ENCODE measurements at places on chromosomes 11 and 22.

DNA sequence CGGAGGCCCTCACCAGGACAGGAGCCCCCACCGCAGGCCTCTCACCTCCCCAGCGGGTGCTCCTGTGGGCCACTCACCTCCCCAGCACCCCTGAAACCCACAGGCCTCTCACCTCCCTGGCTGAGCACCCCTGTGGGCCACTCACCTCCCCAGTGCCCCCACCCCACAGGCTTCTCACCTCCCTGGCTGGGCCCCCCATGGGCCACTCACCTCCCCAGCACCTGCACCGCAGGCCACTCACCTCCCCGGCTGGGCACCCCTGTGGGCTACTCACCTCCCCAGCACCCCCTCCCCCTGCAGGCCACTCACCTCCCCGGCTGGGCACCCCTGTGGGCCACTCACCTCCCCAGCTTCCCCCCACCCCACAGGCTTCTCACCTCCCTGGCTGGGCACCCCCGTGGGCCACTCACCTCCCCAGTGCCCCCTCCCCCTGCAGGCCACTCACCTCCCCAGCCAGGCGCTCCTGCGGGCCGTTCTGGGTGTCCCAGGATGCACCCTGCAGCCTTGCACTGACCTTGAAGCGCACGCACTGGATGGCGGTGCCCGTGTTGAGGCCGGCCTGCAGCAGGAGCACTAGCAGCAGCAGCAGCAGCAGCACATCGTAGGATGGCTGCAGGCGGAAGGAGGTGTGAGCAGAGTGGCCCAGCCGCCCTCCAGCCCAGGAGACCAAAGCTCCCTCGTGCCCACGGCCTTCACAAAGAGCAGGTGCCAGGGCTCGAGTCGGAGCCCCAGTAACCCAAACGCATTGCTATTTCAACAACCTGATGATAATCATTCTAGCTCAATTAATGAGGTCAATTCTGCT is 5.7 kb upstream of the TTLL8 start:
- DNase-seq: no peak

- DNase-seq: no peak
Observed at GRCh38 chr22:43100225-43100624, 10.3 kb upstream of the BIK start.

DNA sequence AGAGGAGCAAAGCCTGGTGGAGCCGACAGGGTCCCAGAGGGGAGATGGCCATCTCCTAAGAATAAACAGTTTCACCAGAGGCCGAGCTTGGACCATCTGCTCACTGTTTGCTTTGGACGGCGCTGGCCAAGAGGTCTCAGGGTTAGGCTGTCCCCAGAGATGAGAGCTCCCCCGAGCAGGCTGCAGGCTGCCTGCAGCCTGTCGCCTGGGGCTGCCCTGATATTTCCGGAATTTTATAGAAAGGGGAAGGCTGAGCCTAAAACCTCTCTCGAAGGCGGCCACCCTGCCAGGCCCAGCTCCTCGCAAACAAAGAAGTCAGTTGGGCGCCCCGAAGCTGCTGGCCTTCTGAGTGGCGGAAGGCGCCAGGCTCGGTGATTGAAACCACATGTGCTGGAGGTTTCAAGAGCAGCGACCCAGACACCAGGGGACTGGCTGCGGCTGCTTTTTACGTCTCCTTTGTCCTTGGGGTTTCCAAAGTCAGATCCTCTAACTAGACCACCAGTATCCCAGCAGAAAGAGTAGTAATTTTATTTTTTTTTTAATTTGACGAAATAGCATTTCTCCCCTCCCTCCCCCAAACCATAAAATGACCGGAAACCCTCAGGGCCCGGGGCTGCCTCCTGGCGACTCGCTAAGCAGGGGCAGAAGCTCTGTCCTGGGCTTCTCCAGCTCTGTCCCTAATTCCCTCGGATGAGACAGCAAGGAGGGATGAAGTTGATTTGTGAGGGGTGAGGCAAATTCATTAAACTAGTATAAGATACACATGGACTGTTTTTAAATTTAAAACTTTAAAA is 57.4 kb downstream of the CLMP start:
- peak; percentile 27 for DNase-seq

GRCh38 chr22:19674929-19675253 is 39.4 kb upstream of the SEPTIN5 start:
- no peak for DNase-seq

GRCh38 chr11:13327421-13327820 is 49.8 kb downstream of the BMAL1 start:
- DNase-seq: no peak

DNA sequence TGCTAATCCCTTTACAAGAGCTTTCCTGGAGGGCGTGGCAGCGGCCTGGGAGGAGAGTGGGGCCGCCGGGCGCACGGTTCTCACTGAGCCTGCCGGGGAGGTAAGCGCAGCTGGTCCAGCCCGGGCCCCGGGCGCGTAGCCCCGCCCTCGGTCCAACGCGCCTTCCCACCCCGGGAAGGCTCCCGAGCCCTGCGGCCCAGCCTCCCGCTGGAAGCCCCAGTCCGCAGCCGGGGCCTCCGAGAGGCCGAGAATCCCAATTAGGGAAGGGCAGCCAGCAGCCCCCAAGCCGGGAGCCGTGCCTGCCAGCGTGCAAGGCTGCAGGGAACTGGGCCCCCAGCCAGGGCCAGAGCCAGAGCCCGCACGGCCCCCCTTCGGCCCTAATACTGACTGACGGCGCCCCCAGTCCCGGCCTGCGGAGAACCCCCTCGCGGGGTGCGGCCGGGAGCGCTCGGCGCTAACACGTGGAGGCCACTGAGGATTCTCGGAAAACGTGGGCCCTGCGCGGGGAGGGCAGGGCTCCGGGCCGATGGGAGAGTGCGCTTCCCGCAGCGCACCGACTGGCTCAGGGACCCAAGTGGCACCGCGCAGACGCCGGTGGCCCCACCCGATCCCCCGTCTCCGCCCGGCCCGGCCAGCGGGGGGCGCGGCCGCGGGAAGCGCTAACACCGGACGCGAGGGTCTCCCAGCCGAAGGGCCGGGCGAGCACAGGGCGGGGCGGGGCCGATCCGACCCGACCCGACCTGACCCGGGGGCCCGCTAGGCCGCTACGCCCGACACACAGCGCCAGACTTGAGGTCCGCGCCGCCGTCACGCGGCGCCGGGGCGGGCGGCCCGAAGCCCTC is 5.7 kb downstream of the ZFTA start:
- peak; percentile 41 for DNase-seq

GRCh38 chr11:45262900-45263299 is 23.2 kb downstream of the SYT13 start:
- DNase-seq: no peak

DNA sequence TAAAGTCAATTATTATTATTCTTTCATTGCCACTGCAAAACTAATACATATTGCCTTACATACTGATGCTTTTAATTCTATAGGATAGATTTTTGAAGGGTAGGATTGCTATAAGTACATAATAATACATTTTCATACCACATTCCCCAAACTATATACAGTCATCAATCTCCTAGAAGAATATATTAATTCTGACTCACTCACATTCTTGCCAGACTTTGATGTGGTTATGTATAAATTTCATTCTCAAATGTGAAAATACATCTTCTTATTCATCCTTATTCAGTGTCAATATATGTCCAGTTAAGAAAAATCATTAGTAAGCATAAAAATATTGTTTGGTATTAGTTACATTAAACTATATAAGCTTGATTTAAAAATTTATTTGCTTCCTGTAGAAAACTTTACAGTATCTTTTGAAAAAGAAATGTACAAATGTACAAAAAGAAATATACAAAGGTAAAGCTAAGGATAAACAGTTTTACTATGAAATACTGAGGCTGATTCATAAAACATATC is 458.8 kb upstream of the CNTN5 start:
- no peak for DNase-seq

DNA sequence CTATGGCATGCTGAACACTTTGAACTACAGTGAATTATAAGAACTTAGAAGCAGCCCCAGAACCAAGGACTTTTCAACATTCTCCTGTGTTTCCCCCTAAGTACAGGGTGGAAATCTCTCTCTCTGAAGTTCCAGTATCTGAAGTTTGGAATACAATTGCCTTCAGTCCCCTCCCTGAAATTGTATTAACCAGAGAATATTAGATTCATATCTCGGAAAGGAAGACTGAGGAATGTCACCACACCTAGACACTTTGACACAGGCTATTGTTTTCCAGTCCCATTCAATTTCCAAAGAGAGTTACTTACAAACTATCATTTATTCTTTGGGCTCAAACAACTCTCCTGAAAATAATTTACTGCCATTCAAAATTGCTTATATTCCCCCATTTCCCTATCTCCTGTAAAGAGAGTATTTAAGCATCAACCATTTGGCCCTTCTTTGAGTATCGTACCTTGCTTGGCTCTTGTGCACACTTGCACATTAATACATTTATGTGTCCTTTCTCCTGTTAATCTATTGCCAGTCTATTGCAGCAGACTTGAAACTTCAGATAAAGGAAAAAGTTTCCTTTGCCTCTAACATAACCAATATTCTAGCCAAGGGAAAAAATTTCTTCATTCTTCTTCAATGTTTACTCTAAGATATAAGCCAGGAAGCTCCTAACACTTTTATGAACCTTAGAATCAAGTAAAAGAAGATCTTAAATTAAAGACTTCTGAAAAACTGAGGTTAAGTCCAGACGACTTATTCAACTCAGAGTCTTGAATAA is 402.4 kb upstream of the DDI1 start:
- no peak for DNase-seq

- DNase-seq: no peak
Observed at GRCh38 chr11:12318791-12319438, 58.5 kb upstream of the PARVA start.

DNA sequence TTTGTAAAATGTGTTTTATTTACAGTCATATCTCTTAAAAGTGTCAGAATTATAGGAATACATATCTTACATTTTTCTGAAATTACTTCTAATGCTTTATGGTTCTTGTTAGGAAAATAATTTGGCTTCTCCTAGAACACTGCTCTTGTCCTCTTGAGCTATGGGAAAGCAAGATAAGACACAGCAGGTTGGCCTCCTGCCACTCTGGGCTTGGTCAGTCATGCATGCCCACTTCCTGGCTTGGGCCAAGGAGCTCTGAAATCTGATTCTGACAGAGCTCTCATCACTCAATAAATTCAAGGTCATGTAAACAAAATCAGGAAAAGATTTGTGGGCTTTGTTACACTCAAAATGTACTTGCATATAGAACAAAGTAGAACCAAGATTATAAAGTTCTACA is 1036.0 kb downstream of the OPCML start:
- no peak for DNase-seq

DNA sequence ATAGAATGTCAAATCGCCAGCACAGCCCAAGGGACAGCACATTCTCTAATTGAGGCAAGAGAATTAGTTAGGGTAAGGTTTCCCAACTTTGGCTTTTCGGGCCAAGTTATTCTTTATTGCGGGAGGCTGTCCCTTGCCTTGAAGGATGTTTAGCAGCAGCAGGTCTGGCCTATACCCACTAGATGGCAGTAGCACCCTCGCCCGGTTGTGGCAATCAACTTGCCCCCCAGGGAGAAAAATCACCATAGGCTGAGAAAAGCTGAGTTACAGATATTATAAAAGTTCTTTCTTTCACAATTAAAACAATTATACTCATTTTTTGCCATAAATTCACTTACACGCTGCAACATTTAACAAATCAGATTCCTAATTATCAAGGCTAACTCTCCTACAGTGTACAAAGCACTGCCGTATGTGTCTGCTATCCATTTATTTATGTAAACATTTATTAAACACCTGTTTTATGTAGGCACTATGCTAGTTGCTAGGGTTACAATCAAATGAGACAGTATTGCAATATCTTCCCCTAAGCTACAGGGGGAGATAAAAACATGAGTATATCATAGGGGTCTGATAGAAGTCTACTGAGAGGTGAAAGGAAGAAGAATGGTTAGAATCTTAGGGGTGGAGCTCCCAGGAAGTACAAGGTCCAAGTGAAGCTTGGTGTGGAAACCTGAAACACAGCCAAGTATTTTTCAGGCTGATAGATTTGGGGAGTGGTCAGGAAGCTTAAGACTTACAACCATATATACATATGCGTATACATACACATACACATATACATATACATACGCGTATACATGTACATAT is 452.3 kb downstream of the RAB38 start:
- peak; percentile 20 for DNase-seq

DNA sequence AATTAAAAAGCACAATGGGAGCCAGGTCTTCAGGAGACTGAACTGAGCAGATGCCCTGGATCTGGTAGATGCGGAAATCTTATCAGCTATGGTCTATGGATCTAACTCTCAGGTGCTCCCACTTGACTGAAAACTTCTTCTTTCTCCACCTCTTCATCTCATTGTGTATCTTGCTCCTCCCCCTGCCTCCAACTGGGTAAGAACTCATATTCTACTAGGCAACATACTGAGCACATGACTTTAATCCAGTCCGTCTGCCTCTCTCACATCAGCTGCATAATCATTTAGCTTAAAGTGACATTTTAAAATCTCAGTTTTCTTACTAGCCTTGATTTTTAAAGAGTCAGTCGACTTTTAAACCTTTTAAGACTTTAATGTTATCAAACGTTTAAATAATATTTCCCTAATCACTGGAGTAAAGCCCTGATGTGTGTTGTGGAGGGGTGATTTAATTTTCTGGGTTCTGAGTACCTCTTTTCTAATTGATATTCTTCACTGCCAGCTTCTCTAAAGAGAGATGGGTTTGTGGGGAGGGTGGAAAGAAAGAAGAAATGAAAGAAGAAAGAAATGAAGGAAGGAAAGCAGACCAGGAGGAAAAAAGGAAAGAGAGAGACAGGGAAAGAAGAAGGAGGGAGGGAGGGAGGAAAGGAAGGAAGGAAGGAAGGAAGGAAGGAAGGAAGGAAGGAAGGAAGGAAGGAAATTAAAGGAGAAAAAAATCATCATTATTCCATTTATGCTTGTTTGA is 592.8 kb upstream of the ARHGAP42 start:
- DNase-seq: no peak

DNA sequence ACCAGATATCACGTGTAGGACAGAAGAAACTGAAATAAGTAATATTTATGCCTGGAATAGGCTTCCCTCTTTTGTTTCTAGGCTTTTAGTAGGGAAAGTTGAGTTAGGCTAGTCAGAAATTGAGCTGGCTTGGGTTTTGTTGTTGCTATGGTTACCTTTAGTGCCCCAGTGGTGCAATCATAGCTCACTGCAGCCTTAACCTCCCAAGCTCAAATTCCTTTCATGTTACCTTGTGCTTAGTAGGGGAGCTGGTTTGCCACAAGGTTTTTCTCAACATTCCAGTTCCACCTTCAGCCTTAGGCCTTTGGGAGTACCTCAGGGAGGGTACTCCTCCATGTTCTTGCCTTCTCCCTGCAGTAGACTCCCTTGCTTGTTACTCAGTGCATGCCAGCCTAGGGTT is 69.1 kb upstream of the SUSD2 start:
- DNase-seq: no peak

All from endothelial cell (in vitro differentiated cells).